ENCODE measurements at places on chromosomes 6 and 20.

DNA sequence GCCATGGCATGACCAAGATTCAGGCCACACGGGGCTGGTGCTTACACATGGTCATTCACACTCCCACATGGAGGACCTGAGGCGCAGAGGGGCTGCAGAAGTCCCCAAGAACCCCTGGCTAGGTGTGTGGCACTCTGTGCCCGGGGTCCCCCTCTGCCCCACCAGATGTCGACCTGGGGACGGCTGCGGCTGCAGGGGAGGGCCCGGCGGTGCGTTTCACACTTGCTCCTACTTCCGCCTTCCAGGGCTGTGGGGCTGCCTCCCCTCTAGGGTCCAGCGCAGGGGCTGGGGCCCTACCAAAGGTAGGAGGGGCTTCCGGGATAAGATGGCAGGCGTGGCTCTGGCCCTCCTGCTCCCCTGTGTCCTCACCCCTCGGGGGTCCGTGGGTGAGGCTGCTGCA, 81.1 kb upstream of the SLCO4A1 start:
- DNase-seq = no peak

GRCh38 chr6:17096096-17096495, 5.8 kb upstream of the STMND1 start:
- DNase-seq = no peak

DNA sequence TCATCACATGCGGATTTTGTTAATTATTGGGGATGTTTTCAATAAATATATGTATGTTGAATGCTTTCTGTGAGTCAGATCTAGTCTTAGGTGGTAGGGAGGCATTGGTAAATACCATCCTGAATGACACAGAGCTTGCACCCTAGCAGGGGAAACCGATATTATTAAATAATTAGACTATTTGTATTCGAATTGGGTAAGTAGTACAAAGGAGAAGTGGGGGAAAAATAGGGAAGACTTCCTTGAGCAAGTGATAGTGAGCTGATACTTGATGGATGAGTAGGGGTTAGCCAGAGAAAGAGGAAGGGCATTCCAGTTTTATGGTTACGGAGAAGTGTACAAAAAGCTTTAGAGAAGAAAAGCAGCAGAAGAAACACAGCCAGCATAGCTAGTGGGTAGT, 1.5 kb downstream of the RIOK1 start:
- DNase-seq = no peak

- DNase-seq = no peak
Measured at GRCh38 chr20:52104546-52105441, 86.8 kb downstream of the ZFP64 start.

DNA sequence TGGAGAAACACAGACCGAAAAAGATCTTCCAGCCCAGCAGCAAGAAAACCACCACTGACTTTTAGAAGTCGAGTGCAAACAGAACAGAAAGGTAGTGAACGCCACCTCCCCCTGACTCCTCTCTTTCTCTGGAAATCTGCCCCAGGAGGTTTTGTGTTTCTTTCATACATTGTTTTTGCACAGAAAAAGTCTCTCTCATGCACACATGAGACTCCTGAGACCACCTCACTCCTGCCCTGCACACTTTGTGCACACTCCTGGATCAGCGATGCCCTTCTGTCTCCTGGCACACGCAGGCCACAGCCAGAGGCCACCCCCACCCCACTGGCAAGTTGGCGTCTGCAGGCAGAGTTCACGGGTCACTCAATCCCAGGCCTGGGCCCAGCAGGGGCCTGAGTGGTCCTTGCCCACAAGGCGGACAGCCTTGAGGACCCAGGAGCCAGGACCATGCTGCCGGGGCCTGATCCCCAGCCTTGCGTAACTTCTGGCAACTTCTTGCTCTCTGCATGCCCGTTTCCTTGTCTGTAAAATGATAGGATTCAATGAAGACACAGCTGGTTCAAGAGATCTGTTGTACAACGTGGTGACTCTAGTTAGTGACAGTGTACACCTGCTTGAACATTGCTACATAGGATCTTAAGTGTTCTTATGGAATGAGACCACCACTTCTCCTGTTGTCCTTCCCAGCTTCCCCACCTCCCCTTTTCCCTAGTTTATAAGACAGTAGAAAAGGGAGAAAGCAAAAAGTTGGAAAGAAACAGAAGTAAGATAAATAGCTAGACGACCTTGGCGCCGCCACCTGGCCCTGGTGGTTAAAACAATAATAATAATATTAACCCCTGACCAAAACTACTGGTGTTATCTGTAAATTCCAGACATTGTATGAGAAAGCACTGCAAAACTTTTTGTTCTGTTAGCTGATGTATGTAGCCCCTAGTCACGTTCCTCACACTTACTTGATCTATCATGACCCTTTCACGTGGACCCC, 30.2 kb upstream of the CST7 start:
- no peak for DNase-seq

DNA sequence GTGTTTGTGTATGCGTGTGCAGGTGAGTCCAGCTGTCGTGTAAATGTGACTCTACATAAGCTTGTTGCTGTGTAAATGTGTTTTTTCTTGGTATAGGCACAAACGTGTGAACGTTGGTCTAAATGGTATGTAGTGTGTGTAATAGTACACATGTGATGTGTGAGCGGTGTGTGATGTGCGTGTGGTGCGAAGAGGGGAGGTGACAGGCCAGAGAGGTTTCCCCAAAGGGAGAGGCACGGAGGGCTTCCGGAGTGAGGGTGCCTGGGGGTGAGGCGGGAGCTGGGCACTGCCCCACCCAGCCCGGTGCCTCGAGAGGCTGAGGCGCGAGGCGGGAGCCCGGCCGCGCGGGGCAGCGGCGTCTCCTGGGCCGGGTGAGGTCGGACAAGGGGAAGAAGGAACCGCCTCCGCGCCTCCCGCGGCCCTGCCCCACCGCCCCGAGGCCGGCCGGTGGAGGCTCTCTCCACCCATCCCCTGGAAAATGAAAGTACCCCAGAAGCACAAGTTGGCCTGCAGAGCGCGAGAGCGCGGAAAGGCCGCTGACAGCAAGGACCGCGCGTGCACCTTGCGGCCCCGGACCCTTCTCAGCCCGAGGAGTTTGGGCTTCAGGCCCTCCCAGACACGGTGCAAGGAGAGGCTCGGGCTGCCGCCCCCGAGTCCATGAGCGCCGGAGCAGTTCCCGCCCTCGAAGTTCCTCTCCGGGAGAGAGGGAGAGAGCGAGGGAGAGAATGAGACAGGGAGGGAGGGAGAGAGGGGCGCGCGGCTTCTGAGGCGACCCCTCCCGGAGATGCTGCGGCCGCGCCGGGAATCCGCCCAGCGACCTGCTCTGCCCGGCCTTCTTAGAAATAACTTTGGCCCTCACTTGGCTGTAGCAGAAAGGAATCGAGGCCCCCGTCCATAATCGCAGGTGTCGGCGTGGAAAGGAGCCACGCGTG, 43.2 kb upstream of the OSTM1 start:
- DNase-seq = no peak

DNA sequence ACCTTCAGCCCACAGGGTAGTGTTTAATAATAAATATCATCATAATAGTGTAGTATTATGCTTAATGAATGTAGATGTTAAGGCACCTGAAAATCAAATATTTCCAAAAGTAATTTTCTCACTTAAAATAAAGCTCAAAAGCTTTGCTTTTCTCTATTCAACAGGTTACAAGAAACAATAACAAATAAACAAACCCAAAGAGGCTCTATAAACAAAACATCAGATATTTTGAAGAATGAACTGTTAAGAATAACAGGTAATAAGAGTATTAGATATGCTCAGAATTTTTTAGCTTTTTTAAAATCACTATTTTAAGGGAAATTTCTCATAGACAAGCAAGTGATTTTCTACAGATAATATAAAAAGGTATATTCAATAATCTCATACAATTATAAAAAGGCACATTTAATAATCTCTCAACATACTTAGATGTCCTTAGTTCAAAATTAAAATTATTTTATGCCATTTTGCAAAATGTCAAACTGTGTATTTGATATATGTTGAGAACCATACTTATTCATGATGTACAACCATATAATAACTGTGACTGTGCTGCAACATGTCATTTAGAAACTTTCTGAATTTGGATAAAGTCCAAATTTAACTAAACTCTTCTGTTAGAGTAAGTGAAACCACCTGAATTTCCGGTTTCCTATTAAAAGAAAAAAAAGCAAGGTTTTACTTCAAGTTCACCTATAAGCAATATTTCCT, 35.8 kb downstream of the PHIP start:
- DNase-seq = no peak

- DNase-seq = no peak
Measured at GRCh38 chr20:60113024-60113724, 155.0 kb downstream of the CDH26 start.

GRCh38 chr6:40743226-40743625, 156.1 kb upstream of the LRFN2 start:
- no peak for DNase-seq

- no peak for DNase-seq
Measured at GRCh38 chr6:40672087-40672486, 84.9 kb upstream of the LRFN2 start.

DNA sequence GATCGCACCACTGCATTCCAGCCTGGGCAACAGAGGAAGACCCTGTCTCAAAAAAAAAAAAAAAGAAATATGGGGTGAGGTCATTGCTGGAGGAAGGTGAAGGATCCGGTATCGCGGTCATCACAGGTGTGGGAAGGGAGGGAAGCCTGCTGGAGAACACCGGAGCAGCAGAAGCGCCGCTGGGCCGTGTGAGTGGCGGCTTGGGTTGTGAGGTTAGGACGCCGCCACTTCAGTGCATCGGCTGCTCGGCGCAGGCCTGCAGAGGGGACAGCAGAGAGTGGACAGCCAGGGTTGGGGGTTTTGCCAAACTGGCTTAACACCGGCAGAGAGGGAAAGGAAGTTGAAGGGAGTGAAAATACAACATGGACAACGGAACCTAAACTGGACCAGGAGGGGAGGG, 5.4 kb downstream of the TLDC2 start:
- DNase-seq = no peak

DNA sequence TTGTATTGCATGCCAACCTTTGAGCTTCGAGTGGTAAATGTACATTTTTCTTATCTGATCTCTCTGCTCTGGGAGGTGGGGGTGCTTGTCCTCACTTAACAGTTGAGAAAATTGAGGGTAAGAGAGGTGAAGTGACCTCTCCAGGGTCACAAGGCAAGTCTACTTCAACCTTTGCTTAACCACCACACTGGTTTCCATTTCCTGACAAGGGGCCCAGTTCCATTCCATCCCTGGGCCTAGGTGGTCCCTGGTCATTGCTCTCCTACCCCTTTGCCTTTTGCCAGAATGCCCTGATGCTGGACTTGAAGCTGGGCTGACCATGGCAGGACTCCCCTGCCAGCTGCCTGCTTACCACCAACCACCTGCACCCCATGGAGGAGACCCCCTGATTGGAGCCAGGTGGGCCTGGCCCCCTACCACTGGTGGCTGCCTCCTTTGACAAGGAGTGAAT, 9.9 kb upstream of the BPIFB3 start:
- no peak for DNase-seq

- DNase-seq = no peak
Measured at GRCh38 chr6:39934131-39934757, at the start of gene MOCS1. TSS of gene MOCS1 (minus strand) at chr6:39934462. CDS start at chr6:39934417, 45 bp downstream.

DNA sequence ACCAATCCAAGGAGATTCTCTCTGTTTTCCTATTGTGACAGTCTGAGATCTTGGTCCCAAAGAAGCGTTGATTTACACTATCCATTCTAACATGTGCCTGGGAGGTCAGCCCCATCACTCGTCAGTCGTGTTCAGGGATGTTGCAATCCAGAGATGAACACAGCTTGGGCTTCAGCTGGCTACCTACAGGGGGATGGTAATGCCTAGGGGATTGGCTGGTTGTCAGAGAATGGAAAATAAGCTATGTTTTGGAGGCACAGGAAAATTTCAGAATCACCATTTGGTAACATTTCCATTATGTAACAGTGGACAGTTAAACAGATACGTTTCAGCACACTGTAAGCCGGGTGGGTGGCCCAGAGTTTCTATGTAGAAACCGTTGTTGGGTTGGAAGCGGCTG, 147.1 kb upstream of the RALGAPA2 start:
- DNase-seq = no peak

DNA sequence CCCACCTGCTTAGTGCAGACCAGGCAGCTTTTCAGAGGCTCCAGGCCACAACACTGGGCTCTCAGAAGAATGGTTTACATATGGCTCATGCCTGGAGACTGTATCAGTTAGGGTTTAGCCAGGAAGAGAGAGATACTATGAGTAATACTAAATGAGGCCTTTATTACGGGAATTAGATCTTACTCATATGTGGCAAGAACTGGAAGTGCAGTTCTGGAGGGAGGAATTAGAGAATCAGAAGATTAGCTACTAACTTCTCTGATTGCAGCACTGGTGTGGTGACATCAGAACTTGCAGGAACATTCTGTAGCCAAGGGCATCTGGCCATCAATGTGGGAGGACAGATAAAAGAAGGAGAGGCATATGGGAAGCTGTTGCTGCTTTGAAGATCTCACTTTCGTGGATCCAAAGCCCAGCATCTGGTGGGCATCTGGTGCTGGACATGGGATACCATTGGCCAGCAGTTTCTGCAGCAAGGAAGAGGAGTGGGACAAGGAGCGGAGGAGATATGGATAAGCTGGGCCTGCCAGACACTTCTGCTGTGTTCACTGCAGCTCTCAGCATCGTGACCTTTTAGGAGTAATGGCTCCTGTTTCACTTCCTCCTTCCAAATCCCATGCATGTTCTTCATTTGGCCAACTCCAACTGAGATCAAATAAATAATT, 248.5 kb downstream of the BTBD3 start:
- DNase-seq = no peak

DNA sequence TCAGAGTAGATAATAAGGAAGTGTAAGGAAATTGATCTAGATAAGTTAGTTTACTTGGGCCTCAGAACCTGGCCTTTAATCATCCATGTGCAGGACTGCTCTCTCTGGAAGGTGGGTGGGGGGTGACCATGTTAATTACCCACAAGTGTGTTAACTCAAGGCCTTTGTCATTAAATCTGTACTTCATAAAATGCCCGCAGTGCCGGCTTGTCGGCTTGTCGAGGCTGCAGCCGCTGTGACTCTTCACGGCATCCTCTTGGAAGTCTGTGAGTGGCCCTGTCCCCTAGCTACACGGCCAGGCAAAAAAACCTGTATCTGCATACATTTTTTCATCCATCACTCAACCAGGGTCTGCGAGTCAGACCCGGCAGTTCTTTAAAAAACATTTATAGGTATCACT, 70.9 kb upstream of the ASCC3 start:
- no peak for DNase-seq

- DNase-seq = no peak
Measured at GRCh38 chr6:73108949-73109348, 116.3 kb downstream of the KHDC1L start.

- no peak for DNase-seq
Measured at GRCh38 chr6:167706313-167707109, 120.2 kb upstream of the AFDN start.

- no peak for DNase-seq
Measured at GRCh38 chr6:29633534-29633905, 537 bp upstream of the GABBR1 start.

DNA sequence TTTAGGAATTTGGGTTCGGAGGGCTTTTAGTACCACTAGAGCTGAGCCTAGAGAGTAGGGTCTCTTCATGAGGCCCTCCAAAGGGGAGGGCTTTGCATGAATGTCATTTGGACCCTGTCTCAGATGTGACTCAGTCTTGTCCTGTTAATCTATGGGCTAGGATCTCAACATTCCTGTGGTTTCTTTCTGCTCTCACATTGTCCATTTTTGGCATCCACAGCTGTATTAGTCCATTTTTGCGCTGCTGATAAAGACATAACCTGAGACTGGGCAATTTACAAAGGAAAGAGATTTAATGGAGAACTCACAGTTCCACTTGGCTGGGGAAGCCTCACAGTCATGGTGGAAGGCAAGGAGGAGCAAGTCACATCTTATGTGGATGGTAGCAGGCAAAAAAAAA, 61.0 kb downstream of the CRYBG1 start:
- DNase-seq = no peak

Data from stimulated activated CD8-positive, alpha-beta memory T cell treated with anti-CD3 and anti-CD28 coated beads, Interleukin-2, amount 100 ng/mL, for 1 hour (primary cell).